ENCODE measurements at places on chromosomes 12 and 14. TPM values are rescaled to one million over a fixed set of nuclear protein-coding genes. Genes with fewer than 3 reads are reported as not detected.

DNA sequence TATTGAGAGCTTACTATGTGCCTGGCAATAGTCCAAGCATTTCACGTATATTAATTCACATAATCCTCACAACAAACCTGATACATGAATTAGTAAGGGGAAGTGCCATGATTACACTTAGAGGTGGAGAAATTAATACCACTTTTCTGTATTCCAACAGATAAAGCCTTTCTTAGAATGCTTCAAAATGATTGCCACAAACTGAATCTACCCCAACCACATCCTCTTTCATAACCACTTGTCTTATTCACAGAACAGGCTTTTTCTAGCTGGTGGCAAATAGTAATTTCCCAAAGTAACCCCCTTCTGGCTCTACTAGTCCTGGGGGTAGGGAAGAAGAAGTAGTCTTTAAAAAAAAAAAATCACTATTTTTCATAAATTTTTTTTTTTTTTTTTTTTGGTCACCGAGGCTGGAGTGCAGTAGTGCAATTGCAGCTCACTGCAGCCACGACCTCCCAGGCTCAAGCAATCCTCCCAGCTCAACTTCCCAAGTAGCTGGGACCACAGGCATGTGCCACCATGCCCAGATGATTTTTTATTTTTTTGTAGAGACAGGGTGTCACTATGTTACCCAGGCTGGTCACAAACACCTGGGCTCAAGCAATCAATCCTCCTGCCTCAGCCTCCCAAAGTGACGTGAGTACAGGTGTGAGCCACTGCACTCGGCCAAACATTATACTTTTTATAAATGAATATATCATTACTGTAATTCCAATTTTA, 59.0 kb upstream of the ARID2 start:
- DNase-seq, result peak; percentile 79

Gene EPS8
- 162 TPM for total RNA-seq

Gene LMO3
- 179 TPM for total RNA-seq

- no peak for DNase-seq
Observed at GRCh38 chr12:75011120-75011519, 198.5 kb downstream of the KCNC2 start.

DNA sequence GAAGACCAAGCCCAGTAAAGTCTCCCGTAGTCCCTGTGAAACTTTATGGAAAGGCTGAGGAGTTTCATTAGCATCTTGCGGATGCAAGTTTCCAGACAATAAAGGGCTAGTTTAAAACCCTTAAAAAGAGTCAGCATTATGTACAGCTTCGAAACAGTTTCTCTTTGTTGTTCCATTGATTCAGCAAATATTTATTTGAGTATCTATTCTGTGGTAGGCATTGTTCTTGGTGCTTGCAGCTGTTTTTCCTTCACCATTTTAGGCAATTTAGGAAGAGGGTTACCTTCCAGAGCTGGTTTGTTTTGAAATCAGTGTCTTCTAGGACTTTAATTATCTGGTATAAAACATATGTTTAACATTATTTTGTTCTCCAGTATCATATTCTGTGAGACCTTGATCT, 1.5 kb downstream of the SLIRP start:
- DNase-seq, result no peak

Gene ADIPOR2
- total RNA-seq, result 22.1 TPM

Gene GYS2
- total RNA-seq, result not detected

DNA sequence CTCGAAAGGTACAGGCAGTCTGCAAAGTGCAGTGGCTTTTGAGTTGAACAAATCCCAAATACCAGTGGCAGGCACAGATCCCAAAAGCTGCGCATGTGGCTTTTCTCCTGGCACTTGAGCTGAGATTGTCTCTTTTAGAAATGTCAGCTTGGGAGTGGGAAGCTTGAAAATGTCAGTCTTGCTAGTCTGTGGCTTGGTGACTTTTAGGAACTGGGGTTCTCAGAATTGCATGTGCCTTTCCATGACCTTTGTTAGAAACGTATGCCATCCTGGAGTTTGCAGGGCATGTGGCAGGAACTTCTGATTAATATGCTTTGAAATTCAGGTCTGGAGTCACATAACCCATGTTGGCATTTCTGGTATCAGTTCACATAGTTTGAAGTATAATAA, 182.1 kb downstream of the CHST11 start:
- no peak for DNase-seq
